Activated T-helper 1 cell treated with anti-CD3 and anti-CD28 coated beads, Interleukin-2, amount 50 U/mL, for 16 hours (primary cell): ENCODE measurements at places on chromosomes 5 and 9.

DNA sequence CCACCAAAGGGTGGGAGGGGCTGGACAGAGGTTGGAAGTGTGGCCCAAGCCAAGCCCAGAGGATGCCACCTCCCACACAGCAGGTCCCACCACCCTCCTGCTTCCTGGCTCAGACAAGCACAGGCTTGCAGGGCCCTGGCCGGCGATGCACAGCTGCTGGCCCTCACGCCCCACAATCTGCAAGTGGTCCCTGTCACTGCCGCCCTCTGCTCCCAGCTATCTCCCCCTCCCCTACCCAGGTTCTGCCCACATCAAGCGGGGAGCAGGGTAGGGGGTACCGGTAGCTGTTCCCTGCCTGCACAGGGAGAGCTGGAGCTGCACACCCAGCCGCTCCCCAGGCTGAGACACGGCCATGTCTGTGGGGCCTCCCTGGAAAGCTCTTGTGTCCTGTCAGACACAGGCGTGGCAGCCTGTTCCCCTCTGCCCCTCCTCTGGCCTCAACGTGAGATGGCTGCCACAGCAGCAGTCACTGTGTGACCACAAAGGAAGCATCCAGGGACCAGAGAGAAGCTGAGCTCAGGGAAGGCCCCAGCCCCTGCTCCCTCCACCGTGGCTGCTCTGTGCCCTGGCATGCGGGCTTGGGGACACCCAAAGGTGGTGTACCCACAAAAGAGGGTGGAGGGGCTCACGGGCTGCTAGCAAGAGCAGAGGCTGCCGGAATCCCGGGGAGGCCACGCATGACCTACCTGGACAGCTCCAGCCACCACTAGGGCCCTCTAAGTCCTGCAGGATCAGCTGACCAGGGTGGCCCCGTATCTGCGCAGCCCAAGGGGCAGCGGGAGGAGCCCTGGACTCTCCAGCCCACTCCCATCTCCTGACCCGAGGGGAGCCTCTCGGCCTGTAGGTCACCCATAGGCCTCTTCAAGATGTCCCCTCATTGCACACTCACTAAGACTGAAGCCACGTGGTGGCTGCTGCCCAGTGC lies 10.9 kb upstream of the ZDHHC11 start:
- DNase-seq, result no peak

DNA sequence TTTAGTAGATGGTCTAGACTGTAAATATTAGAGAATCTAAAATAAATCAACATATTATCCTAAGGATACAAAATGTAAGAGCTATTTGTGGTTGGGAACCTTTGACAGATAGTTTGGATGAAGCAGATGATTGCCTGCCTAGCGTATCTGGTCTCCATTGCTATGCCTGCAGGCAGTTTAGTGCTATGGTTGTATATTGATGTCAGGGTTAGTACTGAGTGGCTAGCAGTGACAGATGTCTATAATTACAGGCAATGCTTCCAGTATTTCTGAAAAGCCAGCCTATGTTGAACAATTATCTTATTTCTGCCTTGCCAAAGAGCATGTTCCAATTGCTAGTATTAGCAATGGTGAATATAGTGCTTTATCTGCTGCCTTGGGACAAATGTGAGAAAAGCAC lies 151.3 kb upstream of the TLX3 start:
- DNase-seq, result no peak

DNA sequence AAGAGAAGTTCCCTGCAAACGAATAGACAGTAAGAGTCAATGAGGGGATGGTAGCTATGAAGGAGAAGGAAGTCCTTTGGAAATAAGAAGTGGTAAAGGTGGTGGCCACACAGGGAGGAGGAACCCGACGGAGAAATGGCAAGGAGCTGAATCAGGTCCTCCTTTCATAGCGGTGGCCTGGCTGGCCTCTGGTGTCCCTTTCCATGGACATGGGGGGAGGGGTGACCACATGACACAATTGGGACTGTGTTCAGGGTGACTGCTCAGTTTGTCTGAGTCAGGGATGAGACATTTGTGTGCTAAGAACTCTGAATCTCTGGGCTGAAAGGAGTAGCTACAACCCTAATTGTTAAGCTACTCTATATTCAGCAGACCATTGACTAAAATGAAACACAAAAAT lies 28.7 kb upstream of the TIMD4 start:
- no peak for DNase-seq

DNA sequence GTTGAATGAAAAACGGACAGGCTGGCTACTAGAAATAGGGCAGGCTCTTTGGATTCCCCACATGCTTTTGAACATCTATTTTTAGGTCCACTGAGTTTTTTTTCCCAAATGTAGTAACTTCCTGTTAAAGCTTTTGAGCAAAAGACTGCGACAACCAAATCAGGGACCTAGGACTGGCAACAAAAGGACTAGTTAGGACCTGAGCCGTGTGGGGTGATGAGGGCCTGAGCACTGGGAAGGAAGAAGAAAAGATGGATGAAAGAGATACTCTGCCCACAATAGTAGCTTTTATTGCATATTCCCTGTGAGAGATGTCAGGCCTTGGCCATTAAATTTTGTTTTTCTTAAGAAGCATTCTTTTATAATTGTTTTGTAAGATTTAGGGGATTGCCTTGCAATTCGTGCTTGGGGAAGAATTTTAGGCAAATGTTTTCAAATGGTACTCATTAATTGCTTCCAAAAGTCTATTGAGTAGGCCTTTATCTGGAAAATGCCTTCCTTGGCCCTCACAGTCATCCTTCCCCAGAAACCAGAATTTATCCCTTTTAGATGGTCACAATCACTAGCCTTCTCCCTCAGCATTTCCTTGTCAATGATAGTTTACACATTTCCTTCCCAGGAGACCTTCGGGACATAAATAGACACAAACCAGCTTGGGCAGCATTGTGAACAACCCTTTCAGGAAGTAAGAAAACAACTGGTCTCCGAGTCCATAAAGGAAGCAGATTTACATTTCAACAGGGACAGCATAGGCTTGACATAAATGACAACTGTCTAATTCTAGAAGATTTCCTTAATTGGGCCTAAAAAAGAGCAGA lies 166.5 kb downstream of the RMI1 start:
- no peak for DNase-seq

GRCh38 chr5:133259199-133259997 lies 207.6 kb downstream of the HSPA4 start:
- no peak for DNase-seq

DNA sequence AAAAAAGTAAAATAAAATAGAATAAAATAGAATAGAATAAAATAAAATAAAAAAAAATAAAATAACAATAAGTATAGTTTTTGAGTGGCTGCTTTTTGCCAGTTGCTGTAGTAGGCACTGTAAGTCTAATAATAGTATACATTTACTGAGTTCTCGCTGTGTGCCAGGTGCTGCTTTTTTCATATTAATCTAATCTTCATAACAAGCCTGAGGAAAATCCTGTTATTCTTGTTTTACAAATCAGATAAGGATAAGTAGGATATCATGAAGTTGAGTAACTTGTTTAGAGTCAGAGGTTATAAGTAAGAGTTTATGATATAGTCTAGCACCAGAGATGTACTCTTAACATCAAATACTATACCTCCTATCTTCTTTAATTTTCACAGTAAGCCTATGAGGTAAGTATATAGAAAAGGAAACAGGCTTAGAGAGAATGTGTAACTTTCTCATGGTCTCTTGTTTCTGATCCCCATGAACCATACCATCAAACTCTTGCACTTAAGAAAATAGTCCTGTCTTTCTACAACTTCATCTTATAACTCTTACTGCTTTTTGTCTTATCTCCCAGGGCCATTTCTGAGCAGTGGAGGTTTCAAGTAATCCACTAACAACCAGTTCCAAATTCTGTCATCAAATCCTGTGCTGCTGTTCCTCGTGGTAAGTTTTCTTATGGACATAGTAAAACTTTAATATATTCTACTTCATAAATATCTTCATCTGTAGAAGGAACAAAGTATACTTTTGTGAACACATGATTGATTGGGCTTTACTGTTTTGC lies 18.7 kb downstream of the RMI1 start:
- no peak for DNase-seq

DNA sequence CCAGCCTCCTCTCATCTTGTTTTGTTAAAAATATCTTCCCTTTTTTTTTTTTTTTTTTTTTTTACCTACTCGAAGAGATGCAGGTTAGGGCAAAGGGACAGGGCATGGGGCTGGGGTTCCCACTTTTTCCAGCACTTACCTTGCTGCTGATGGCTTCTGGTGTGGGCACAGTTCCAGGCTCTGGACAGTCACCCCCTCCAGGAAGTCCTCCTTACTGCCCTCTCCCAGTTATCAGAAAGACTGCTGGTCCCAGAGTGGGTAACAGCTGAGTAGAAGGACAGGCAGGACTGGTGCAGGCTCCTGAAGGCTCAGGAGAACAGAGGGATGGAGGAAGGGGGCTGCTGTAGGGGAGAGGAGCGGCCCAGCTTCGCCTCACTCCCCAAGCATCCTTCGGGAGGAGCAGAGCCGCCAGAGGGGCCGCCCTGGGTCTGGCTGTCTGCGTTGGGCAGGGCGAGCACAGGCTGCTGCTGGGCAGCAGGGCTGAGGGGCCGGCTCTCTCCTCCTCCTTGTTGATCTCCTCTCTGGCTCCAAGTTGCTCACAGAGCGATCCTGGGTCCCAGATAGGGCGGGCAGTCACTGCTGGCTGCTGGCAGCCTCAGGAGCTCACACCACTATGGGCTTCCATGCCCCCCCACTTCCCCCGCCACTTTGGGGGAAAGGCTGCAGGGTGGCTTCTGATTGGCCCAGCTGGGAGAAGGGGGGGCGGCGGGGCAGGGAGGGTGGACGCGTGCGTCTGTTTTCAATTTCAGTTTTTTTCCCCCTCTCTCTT lies at the start of gene PDGFRB:
TSS of gene PDGFRB (minus strand) at position 588 of the 769 bp plus-strand sequence. CDS start 18,798 bp downstream, outside the sequence.
- DNase-seq, result no peak
